Activated naive CD8-positive, alpha-beta T cell treated with anti-CD3 and anti-CD28 coated beads for 36 hours (primary cell): ENCODE measurements at places on chromosomes 13 and 19.
A peak's percentile ranks its signal among the peaks of the same experiment; 100 is the strongest.

GRCh38 chr19:34393031-34393430 is 11.2 kb upstream of the PDCD2L start:
- H3K4me3 ChIP-seq = no peak overlapping the region
- no peak overlapping the region for H3K27ac ChIP-seq
- peaks cover 4% of the 10 kb centered on the region for H3K36me3 ChIP-seq
- H3K4me1 ChIP-seq = no peaks in the 10 kb centered on the region
- no peak for DNase-seq

DNA sequence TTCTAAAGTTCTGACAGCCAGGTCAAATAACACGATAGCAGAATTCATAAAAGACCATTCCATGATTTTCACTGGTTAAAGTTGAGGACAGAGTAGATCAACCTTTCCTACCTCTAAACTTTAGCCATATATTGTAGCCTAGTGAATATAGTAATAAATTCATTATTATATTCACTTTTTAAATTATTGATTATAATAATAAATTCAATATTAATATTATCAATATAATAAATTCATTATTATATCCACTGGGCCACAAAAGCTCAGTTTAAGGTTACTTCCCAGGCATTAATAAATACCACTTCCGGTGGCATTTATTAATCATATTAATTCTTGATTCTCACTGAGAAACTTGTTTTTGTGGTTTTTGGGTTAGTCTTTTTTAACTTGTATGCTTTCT is 85.7 kb upstream of the GPC6 start:
- no peak overlapping the region for H3K4me3 ChIP-seq
- no peak for DNase-seq
- H3K27ac ChIP-seq = no peak overlapping the region
- H3K4me1 ChIP-seq = no peaks in the 10 kb centered on the region
- H3K36me3 ChIP-seq = no peaks in the 10 kb centered on the region

GRCh38 chr13:104206450-104207044 is 1140.3 kb upstream of the SLC10A2 start:
- no peaks in the 10 kb centered on the region for H3K27me3 ChIP-seq
- no peak overlapping the region for H3K4me3 ChIP-seq
- no peak for DNase-seq
- H3K36me3 ChIP-seq = no peaks in the 10 kb centered on the region
- no peaks in the 10 kb centered on the region for H3K4me1 ChIP-seq

DNA sequence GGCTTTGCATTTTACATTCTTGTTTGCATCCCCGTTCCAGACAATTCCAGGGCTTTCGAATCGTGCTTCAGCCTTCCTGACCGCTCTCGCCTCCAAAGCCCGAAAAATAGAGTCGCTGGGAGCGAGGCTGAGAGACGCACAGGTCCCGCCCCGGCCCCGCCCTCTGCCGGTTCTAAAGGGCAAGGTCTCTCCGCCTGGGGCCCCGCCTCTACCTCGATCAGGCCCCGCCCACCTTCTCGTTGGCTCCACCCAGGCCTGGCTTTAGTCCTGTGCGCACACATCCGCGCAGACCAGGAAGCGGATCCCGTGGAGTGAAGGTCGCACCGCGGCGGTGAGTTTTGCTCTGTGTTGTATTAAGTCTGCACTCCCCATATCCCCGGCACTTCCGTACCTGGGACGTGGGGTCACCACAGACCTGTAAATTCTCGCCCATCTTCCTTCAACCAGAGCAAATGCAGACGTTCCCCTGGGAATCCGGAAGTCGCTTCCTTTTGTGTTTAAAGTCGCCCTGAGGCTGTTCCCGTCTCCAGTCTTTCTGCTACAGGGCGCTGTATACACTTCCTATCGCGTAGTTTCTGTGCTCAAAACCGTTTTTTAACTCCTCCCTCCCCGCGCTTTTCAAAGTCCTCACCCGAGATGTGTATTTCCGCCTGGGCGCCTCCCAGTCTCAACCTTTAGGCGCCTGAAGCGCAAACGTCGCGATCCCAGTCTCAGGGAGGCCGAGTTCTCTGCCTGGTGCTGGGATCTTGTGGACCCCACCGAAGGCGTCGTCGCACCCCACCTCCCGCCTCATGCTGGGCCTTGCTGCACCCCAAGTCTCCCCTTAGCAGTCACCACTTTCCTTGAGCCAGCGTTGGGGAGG is at the start of gene ZNF701:
Gene ZNF701 (plus strand): TSS at position 288 of the 862 bp plus-strand sequence. CDS start 3,861 bp downstream, outside the sequence.
- H3K36me3 ChIP-seq = peaks cover 71% of the 10 kb centered on the region
- H3K4me1 ChIP-seq = peaks cover 20% of the 10 kb centered on the region
- peak; percentile 94 for DNase-seq
- H3K4me3 ChIP-seq = peak within 1 kb of the TSS; percentile 94
- peak within 1 kb of the TSS; percentile 94 for H3K27ac ChIP-seq

DNA sequence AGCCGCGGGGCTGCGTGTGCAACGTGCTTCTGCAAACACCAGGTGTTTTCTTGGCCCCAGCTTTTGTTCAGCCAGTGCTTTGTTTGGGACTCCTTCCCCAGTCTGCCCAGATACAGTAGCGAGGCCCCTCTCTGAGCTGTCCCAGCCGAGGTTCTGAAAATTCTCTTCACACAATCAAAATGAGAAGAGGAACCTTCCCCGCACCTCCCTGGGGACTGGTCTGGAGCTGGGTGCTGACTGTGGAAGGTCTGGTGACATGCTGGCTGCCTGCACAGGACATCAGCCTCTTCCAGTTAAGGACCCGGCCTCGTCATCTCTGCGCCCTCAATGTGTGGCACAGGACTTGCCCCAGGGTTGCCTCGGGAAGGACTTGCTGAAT is 4.2 kb downstream of the ATP4A start:
- no peak for DNase-seq
- H3K4me3 ChIP-seq = no peak overlapping the region
- H3K27ac ChIP-seq = no peak overlapping the region
- peaks cover 68% of the 10 kb centered on the region for H3K27me3 ChIP-seq

DNA sequence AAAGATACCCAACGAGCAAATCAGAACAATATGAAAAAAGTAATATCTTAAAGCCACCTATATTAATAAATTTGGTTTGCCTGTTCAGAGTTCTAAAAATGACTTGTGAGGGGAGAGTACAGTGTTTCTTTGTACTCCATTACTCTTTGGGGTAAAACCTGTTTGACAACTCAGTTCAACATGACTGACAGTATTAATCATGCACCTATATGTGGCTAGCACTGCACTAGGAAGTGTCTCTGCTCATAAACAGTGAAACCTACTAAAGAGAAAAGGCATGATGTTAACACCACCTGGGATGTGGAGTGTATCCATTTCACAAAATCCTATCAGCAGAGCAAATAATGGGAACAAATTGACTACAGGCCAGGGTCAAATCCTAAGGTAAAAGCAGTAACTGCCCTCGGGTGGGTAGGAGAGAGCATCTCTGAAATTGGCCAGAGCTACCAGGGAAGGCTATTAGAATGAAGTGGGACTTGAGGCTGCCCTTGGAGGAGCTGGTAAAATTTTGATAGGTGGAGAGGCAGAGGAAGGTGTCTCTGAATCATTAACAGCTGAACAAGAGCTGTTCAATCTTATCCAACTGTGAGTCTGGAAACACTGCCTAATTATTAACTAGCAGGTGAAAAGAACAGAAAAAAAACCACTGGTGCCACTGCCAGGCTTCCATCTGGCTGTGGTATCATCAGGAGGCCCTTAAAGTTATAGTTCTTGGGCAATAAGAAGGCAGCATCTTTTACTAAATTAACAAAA is 365.1 kb downstream of the DNAJC15 start:
- DNase-seq = no peak
- H3K4me1 ChIP-seq = no peaks in the 10 kb centered on the region
- no peaks in the 10 kb centered on the region for H3K36me3 ChIP-seq
- H3K4me3 ChIP-seq = no peak overlapping the region

DNA sequence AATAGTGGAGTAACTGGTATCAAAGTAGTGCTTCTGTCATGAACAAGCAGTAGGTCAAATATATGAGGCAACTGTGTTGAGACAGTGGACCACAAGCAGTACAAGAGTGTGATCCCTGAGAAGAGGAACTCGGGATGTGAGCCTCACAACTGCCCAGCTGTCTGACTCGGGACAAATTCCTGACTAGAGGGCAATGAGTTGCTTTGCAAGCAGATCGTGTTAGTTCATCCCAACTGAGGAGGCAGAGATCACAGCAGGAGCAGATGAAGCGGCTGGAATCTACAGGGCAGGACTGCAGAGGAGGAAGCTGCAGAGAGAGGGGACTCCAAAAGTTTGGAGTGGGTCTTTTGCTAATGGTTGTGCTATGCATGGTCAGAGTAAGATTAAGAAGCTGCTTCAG is 741.1 kb downstream of the DIAPH3 start:
- H3K4me1 ChIP-seq = no peaks in the 10 kb centered on the region
- no peak overlapping the region for H3K27ac ChIP-seq
- H3K4me3 ChIP-seq = no peak overlapping the region
- H3K27me3 ChIP-seq = peaks cover 1% of the 10 kb centered on the region
- no peak for DNase-seq

- H3K36me3 ChIP-seq = no peaks in the 10 kb centered on the region
- no peak for DNase-seq
- H3K27ac ChIP-seq = no peak overlapping the region
- H3K4me1 ChIP-seq = no peaks in the 10 kb centered on the region
Observed at GRCh38 chr13:65560936-65561335, 1669.2 kb downstream of the PCDH9 start.
